Neural progenitor cell (in vitro differentiated cells): ENCODE measurements at places on chromosomes 12 and 14. TPM values are rescaled to one million over a fixed set of nuclear protein-coding genes. Genes with fewer than 3 reads are reported as not detected.

Gene TAS2R20
- total RNA-seq, result 6.4 and 7.4 TPM in 2 replicates

Gene CLEC1B
- total RNA-seq, result not detected in 2 replicates

Gene CACNA1C
- total RNA-seq, result 1.2 and 2.7 TPM in 2 replicates

Gene CDK4
- total RNA-seq, result 169 and 348 TPM in 2 replicates

Gene LRIG3
- total RNA-seq, result 56.2 and 67.5 TPM in 2 replicates

Gene SCN8A
- 9.3 and 14.2 TPM in 2 replicates for total RNA-seq

Gene ASB2
- total RNA-seq, result 0.62 TPM in 1 of 2 replicates, not detected in the other

Gene GSC
- 1.1 and 2.8 TPM in 2 replicates for total RNA-seq

Gene TMEM121
- 0.90 and 3.6 TPM in 2 replicates for total RNA-seq

Gene RND1
- total RNA-seq, result 9.8 and 16.7 TPM in 2 replicates

Gene PLEKHG7
- not detected in 2 replicates for total RNA-seq

- H3K36me3 ChIP-seq, result peaks cover 6% of the 10 kb centered on the region
- peak overlapping the region; percentile 99 for H3K27ac ChIP-seq
- H3K4me3 ChIP-seq, result peak overlapping the region; percentile 100
These were observed 8.4 kb upstream of the SALL2 start for GRCh38 chr14:21534576-21534975.

DNA sequence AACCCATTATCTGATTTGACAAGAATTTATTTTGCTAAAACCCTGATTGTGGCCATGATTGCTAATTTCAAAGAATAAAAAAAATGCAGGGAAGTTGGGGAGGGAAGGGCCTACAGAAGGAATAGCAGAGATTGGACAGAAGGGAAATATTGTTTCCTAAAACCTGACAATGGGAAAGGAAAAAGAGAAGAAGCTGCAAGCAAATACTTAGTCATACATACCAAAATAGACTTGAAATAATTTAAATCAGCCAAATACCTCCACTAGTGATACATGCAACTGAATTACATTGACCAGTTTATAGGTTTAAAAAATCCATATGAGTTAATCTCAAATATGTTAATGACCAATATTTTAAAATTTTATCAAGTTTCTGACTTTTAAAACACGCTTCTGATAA is 75.1 kb downstream of the PELI2 start:
- no peaks in the 10 kb centered on the region for H3K36me3 ChIP-seq
- no peak overlapping the region for H3K27ac ChIP-seq
- no peak for DNase-seq
- H3K4me1 ChIP-seq, result peaks cover 30% of the 10 kb centered on the region

DNA sequence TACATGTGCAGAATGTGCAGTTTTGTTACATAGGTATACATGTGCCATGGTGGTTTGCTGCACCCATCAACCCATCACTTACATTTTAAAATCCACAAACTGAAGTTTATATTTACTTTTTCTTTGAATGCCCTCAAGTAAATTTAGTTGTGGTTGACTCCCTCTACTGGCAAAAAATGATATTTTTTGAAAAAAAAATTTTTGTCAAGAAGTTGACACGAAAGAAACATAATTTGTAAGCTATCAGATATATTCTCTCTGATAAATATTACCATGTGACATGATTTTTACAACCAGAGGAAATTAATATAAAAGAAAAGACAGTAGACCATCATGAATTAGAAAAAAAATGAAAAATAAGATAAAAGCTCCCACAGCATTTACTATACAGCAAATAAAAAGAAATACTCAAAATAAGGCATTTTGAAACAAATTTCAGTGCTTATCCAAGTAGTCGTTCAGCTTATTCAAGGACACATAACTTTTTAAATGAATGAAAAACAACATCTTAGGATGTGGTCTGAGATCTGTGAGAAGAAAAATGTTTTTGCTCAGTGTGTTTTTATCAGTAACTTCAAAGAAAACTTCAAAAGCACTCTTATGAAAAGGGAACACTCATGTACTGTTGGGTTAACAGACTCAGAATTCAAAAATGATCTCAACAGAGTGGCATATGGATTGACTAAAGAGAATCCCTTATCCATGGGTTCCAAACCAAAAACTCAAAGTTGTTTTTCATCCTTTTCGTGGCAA is 30.0 kb upstream of the GRIP1 start:
- no peaks in the 10 kb centered on the region for H3K27me3 ChIP-seq
- DNase-seq, result peak; percentile 7
- no peak overlapping the region for H3K27ac ChIP-seq
- H3K36me3 ChIP-seq, result no peaks in the 10 kb centered on the region
- H3K4me1 ChIP-seq, result peaks cover 3% of the 10 kb centered on the region

DNA sequence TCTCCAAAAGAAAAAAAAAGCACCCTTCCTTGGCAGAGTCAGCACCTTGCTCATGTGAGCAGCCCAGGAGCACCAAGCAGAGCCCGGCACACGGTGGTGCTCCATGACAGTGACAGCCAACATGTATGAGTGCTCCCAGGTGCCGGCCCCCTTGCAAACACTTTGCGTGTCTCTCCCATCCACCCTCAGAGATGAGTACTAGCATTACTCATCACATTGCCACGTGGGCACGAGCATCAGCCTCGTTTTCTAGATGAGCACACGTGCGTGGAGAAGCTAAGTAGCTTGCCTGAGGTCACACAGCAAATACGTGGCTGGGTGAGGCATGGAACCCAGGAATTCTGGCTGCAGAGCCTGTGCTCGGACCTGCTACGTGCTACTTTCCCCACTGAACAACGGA is 177.9 kb upstream of the PRMT8 start:
- no peaks in the 10 kb centered on the region for H3K4me1 ChIP-seq
- H3K27me3 ChIP-seq, result no peaks in the 10 kb centered on the region
- H3K27ac ChIP-seq, result no peak overlapping the region

DNA sequence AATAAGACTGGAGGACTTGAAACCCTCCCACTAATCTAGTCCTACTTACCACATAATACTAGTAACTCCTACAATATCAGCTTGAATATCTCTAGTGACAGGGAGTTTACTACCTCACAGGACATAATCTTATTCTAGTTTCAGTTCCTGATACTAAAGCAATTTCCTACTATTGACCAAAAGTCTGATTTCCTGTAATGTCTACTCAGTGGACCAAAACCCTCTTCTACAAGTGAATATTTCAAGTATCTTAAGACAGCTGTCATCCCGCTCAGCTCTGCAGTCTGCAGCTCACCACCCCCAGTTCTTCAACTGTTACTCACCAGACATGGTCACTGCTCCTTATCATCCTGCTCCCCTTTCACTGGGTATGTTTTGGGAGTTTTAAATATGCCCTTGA is 70.8 kb upstream of the TMCC3 start:
- no peak for DNase-seq
- peaks cover 25% of the 10 kb centered on the region for H3K4me1 ChIP-seq
- no peak overlapping the region for H3K27ac ChIP-seq

GRCh38 chr14:95886366-95887056 is 9.9 kb downstream of the TUNAR start:
- H3K27me3 ChIP-seq, result no peaks in the 10 kb centered on the region
- H3K27ac ChIP-seq, result no peak overlapping the region
- no peak for DNase-seq
- peaks cover 3% of the 10 kb centered on the region for H3K4me1 ChIP-seq
- no peak overlapping the region for H3K4me3 ChIP-seq

GRCh38 chr14:97457575-97458085 is 660.4 kb downstream of the VRK1 start:
- no peaks in the 10 kb centered on the region for H3K36me3 ChIP-seq
- H3K4me3 ChIP-seq, result no peak overlapping the region
- peaks cover 13% of the 10 kb centered on the region for H3K4me1 ChIP-seq
- no peak for DNase-seq

GRCh38 chr12:13740149-13740545 is 241.3 kb downstream of the GRIN2B start:
- no peak for DNase-seq
- H3K27me3 ChIP-seq, result no peaks in the 10 kb centered on the region
- H3K4me1 ChIP-seq, result peaks cover 27% of the 10 kb centered on the region

GRCh38 chr12:17571047-17571446 is 518.9 kb downstream of the RERGL start:
- H3K27me3 ChIP-seq, result no peaks in the 10 kb centered on the region
- H3K36me3 ChIP-seq, result no peaks in the 10 kb centered on the region
- no peaks in the 10 kb centered on the region for H3K4me1 ChIP-seq

GRCh38 chr12:184811-185575 is 29.0 kb downstream of the SLC6A12 start:
- H3K27ac ChIP-seq, result no peak overlapping the region
- H3K27me3 ChIP-seq, result peaks cover 32% of the 10 kb centered on the region
- no peak for DNase-seq
- no peaks in the 10 kb centered on the region for H3K36me3 ChIP-seq

DNA sequence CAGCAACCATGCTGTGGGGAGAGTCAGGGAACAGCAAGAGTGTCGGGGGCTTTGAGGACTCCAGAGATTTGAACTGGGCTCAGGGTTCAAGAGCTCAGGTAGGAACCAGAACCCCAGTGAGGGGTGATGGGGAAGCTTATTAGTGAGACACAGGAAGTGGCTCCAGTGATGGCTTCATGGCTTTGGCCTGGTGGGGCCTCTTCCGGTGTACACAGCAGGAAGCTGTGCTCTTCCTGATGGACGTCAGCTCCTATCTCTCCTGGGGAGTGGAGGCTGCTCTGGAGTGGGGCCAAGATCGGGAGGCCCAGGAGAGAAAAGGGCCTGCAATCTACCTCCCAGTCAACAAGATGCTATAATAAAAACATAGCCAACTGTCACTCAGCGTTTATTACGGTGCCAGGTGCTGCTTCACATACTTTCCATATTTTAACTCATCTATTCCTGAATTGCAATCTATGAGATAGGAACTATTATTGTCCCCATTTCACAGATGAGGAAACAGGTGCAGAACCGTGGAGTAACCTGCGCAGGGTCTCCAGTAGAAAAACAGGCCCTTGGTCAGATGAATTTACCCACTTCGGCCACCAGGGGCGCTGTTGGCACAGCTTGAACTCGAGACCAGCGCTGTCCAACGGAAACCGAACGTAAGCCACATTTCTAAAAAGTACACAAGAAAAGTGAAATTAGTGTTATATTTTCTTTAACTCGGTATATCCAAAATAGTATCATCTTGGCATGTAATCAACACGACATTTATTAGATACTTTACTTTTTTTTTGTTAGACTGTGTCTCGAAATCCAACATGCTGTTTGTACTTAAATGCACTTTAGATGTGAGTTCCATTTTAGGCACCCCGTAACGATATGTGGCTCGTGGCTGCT is 63.6 kb upstream of the DLK1 start:
- no peak overlapping the region for H3K4me3 ChIP-seq
- no peaks in the 10 kb centered on the region for H3K27me3 ChIP-seq
- DNase-seq, result peak; percentile 81
- peaks cover 18% of the 10 kb centered on the region for H3K4me1 ChIP-seq
- H3K27ac ChIP-seq, result no peak overlapping the region

- no peak overlapping the region for H3K27ac ChIP-seq
- H3K4me3 ChIP-seq, result no peak overlapping the region
- DNase-seq, result no peak
- no peaks in the 10 kb centered on the region for H3K36me3 ChIP-seq
- H3K27me3 ChIP-seq, result no peaks in the 10 kb centered on the region
These were observed 5.2 kb upstream of the P2RX7 start for GRCh38 chr12:121127501-121127900.

- no peak overlapping the region for H3K4me3 ChIP-seq
- DNase-seq, result no peak
- H3K36me3 ChIP-seq, result no peaks in the 10 kb centered on the region
- no peak overlapping the region for H3K27ac ChIP-seq
- H3K4me1 ChIP-seq, result no peaks in the 10 kb centered on the region
- H3K27me3 ChIP-seq, result no peaks in the 10 kb centered on the region
These were observed 230.4 kb downstream of the SSPN start for GRCh38 chr12:26425587-26426260.

- no peaks in the 10 kb centered on the region for H3K36me3 ChIP-seq
- DNase-seq, result no peak
These were observed 54.3 kb upstream of the CCDC91 start for GRCh38 chr12:28135801-28136439.

- H3K27me3 ChIP-seq, result no peaks in the 10 kb centered on the region
- no peaks in the 10 kb centered on the region for H3K36me3 ChIP-seq
- H3K27ac ChIP-seq, result no peak overlapping the region
- no peaks in the 10 kb centered on the region for H3K4me1 ChIP-seq
- no peak for DNase-seq
These were observed 140.6 kb upstream of the PRMT8 start for GRCh38 chr12:3350432-3350831.

- no peak for DNase-seq
- H3K27me3 ChIP-seq, result no peaks in the 10 kb centered on the region
- peak overlapping the region; percentile 82 for H3K4me3 ChIP-seq
- H3K36me3 ChIP-seq, result peaks cover 2% of the 10 kb centered on the region
These were observed 1.7 kb downstream of the ZNF410 start for GRCh38 chr14:73888460-73888725.

GRCh38 chr14:51897791-51898355 is 37.5 kb downstream of the GNG2 start:
- H3K27me3 ChIP-seq, result no peaks in the 10 kb centered on the region
- H3K27ac ChIP-seq, result no peak overlapping the region
- H3K4me1 ChIP-seq, result no peaks in the 10 kb centered on the region
- no peaks in the 10 kb centered on the region for H3K36me3 ChIP-seq
- no peak overlapping the region for H3K4me3 ChIP-seq

- H3K36me3 ChIP-seq, result no peaks in the 10 kb centered on the region
- peak; percentile 3 for DNase-seq
- H3K27me3 ChIP-seq, result no peaks in the 10 kb centered on the region
- no peak overlapping the region for H3K27ac ChIP-seq
These were observed 322.4 kb upstream of the CLEC14A start for GRCh38 chr14:38578278-38578681.

DNA sequence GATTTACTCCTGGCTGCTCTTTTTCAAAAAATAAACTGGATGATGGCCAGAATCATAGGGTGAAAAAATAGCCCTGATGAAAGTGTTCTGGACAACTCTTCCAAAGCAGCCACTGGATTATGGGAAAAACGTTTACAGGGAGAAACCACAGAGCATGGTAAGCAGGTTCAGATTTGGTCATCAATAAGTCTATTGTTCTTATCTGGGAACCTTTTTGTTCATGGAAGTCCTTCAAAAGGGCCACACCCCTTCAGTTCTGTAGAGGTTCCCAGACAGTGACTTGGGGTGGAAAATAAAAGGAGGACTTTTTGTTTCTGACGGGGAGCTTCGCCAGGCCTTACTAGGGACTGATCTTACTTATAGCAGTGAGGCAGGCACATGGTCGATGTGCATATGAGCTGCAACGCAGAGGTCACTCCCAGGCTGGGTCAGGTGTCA is 117.4 kb upstream of the SLC38A2 start:
- no peaks in the 10 kb centered on the region for H3K27me3 ChIP-seq
- no peak overlapping the region for H3K27ac ChIP-seq
- no peak for DNase-seq
- no peaks in the 10 kb centered on the region for H3K36me3 ChIP-seq

GRCh38 chr14:102878970-102879460 is 43.4 kb upstream of the AMN start:
- no peaks in the 10 kb centered on the region for H3K27me3 ChIP-seq
- no peaks in the 10 kb centered on the region for H3K36me3 ChIP-seq
- H3K4me1 ChIP-seq, result no peaks in the 10 kb centered on the region
- no peak for DNase-seq
- no peak overlapping the region for H3K27ac ChIP-seq
- H3K4me3 ChIP-seq, result no peak overlapping the region

- H3K4me1 ChIP-seq, result peaks cover 39% of the 10 kb centered on the region
- peaks cover 16% of the 10 kb centered on the region for H3K27me3 ChIP-seq
- DNase-seq, result peak; percentile 79
- H3K4me3 ChIP-seq, result peak overlapping the region; percentile 9
- no peaks in the 10 kb centered on the region for H3K36me3 ChIP-seq
These were observed 10.2 kb upstream of the ITGB7 start for GRCh38 chr12:53217051-53217930.
